ENCODE measurements at places on chromosomes 3 and 15.

- no peak for DNase-seq
These were observed 36.5 kb upstream of the HACD2 start for GRCh38 chr3:123621186-123621849.

DNA sequence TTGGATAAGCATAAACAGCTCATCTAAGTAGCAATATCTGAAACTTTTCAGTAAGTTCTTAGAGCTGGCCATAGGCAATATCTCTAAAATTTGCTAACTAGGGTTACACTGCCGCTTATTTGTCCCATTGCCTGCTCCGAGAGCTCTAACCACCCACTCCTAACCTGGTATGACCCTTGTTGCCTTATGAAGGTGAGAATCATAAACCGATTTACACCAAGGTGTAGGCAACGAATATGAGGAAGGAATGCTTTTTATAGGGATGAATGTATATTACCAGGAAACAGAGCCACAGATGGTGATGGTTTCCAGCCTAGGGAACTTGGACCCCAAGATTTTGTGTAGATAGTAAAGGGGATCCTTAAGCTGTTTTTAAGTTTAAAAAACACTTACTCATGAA lies 440.9 kb downstream of the PDCD6IP start:
- DNase-seq: no peak

GRCh38 chr15:70379134-70379533 lies 281.4 kb upstream of the TLE3 start:
- DNase-seq: no peak

- DNase-seq: no peak
These were observed at the start of gene SEMA3F for GRCh38 chr3:50154840-50155490. Gene SEMA3F (plus strand): TSS chr3:50155324. CDS start chr3:50159623, 4,299 bp downstream.

GRCh38 chr15:73385205-73385604 lies 16.4 kb upstream of the HCN4 start:
- no peak for DNase-seq

DNA sequence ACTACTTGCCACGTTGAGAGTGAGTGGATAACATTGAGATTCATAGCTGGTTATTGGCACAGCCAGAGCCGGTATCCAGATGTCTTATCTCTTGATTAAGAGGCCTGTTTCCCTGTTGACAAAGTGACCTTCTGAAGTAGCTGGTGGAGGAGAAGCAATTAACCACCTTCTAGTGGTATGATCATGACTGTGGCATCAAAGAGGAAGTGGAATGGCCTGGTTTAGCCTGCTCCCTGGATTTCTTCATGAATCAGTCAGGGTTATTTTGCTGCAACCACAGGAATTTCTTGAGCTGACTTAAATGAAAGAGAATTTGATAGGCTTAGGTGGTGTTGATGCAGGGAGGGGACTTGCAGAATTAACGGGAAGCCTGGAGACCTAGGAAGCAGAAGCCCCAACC lies 398.3 kb downstream of the MFSD1 start:
- peak; percentile 52 for DNase-seq

GRCh38 chr15:89654301-89654761 lies 936 bp downstream of the KIF7 start:
- no peak for DNase-seq

DNA sequence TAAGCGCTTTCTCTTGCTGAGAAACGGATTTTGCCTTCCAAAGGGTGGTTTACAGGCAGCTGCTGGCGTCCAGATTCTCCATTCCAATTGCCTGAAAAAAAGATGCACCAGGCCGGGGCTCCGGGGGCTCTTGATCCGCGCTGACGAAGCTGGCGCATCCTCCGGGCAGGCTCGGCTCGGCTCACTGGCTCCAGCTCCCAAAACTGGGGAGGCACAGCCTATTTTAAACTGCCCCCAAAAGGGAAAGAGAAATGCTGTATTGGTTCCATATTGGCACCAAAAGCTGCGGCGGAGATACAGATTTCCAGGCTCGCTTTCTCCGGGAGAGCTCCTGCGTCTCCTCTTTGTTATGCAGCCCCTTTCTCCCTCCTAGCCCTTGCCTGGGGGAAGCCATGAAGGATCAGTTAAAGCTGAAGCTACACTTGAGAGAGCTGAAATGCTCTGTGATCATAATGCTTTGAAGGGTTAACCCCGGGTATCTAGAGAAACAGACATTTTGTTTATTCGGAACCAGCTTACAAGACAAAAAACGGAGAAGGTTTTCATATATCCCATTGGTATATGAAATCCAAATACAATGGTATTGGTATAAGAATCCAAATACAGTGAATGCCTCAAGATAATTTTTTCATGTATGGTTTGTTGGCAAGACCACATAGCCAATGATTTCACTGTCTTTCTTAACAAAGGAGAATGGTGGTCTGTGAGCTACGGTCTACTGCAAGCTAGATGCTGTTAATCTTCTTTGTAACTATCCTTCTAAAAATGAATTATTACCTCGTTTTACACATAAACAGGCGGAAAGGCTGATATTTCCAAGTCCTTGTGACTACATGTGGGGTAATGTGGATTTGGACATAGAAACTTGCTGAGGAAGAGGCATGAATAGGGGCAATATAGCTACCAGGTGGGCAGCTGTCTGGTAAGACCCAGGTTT lies 693 bp downstream of the CD200 start:
- DNase-seq: no peak

- DNase-seq: no peak
These were observed 40.3 kb downstream of the CHST14 start for GRCh38 chr15:40511093-40511471.

DNA sequence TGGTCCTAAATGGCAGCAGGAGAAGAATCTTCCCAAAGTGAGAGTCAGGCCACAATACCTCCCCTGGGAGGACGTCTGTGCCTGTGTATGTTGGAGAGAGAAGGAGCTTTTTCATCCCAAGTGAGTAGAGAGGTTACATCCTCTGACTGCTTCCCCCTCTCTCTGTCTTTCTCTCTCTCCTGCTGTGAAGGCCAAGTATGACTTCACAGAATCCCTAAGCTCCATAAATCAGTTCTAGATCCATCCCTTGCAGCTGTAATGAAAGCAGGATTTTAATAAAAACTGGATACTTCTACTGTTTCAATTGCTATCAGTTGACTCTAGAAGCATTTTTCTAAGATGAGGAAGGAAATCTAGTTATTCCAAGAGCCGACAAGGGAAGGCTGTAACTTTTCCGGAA lies 389.1 kb upstream of the PROK2 start:
- DNase-seq: no peak

GRCh38 chr3:159674583-159674982 lies 314.1 kb upstream of the IL12A start:
- no peak for DNase-seq

GRCh38 chr3:116433552-116433951 lies 11.7 kb downstream of the LSAMP start:
- DNase-seq: no peak

- no peak for DNase-seq
These were observed 332.4 kb upstream of the PPP2R3A start for GRCh38 chr3:135633078-135633477.

DNA sequence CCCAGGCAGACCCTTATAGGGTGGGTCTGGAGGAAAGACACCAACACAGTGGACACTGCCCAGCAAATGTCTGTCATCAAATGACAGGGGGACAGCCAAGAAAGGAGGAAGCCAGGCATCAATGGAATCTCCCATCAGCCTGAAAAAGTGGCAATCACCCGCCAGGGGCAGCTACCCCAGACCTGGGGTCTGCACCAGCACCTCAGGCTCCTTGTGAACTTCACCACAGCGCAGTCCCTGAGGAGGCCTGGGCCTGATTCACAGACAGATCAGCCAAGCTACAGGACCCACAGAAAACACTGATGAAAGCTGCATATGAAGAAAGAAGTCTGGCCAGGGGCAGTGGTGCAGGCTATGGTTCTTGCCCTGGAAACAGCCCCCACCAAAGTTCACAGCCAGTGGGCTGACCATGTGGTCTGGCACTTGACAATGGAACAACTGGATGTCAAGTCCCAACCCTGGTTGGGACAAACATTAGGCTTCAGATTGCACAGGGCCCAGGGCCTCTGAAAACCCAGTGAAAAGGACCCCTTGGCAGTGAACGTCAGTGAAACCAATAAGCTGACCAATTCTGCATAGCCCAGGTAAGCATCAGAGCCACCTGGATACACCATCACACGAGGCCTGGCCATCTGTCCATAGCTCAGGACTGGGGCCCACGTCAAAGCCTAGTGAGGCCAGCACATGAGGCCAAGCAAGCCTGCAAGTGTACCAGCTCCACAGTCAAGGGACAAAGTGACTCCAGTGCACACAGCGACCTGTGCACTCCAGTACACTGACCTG lies 29.1 kb downstream of the ALS2CL start:
- no peak for DNase-seq

DNA sequence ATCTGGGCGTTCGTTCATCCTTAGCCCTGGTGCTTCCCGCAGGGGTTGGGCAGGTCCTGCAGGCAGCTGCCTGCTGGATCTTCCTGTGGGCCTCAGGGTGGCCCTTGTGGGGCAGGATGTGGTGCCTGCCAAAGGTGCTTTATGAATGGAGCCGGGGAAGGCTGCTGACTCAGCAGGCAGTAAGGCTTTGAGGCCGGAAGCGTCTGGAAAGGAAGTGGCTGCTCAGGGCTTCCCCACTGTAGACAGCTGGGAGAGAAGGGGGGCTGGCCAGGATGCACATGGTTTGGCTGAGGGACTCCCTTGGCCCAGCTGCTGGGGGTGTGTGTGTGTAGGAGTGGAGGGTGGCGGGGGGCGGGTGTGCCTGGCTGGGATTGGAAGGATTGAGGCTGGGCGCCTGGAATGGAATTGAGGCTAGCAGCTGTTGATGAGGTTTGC lies 12.9 kb downstream of the CD276 start:
- DNase-seq: peak; percentile 91

GRCh38 chr3:4731543-4732111 lies 238.5 kb downstream of the ITPR1 start:
- no peak for DNase-seq

DNA sequence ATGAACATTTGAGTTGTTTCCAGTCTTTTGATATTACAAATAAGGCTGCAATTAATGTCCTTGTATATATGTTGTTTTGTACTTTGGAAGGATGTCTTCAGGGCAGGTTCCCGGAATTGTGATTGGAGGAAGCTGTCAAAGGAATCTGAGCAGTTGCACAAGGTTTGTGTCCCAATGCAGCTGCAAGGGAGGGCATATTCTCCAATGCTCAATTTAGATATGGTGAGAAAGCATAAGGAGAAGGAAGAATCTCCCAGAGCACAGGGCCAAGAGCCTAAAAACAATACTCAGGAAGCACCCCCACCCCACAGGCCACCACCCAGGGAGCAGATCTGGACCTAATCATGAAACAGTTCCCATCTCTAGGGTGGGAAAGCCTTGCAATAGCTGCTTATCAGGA lies 228.0 kb upstream of the LRRFIP2 start:
- DNase-seq: no peak

GRCh38 chr3:105891101-105891500 lies 22.3 kb upstream of the CBLB start:
- DNase-seq: no peak

All from skeletal muscle cell (primary cell).